ENCODE measurements at places on chromosomes 2 and 18. TPM values are rescaled to one million over a fixed set of nuclear protein-coding genes. Genes with fewer than 3 reads are reported as not detected.

SH3BP4 gene
- total RNA-seq: 16.0 TPM

ABCG8 gene
- total RNA-seq: not detected

RGPD4 gene
- total RNA-seq: not detected

- no peak for DNase-seq
Measured at GRCh38 chr2:102803041-102803896, 41.4 kb downstream of the TMEM182 start.

- DNase-seq: no peak
Measured at GRCh38 chr2:191478799-191479679, 198.9 kb upstream of the NABP1 start.

- no peak for DNase-seq
Measured at GRCh38 chr2:48089644-48090043, 183.3 kb upstream of the FBXO11 start.

DNA sequence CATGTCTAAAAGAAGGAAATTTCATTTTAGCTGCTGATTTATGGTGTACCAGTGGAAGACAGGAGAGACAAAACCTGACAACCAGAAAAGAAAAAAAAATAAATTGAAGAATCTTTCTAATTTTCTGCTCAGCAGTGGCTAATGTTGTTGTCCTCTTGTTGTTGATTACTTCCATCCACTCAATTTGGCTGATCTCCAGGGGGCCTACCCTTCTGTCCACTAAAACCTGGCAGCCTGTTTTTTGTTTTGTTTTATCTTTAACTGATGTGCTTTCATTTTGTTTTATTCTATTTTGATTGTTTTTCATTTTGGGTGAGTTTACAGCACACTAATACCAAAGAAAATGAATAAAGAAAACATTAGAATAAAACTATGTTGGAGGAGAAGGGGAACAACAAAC, 27.4 kb downstream of the TFPI start:
- DNase-seq: peak; percentile 53

DNA sequence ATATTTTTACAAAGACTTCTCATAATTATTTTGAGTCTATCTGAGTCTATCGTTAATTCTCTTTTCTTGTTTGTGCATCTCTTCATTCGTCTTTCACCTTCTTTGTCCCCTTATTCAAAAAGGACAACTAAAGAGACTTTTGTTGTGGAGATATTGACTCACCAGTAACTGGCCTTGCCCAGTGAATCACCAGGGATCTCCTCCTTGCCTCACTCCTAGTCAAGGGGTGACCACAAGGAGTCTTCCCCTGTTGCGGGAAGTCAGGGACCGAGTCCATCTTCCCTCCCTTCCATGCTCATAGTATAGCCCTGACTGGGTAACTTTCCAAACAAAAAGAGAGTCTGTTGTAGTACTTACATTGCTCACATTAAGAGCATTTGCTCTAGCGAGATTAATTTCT, 158.9 kb downstream of the NEB start:
- no peak for DNase-seq

- no peak for DNase-seq
Measured at GRCh38 chr18:76437011-76437410, 58.0 kb downstream of the ZNF516 start.

DNA sequence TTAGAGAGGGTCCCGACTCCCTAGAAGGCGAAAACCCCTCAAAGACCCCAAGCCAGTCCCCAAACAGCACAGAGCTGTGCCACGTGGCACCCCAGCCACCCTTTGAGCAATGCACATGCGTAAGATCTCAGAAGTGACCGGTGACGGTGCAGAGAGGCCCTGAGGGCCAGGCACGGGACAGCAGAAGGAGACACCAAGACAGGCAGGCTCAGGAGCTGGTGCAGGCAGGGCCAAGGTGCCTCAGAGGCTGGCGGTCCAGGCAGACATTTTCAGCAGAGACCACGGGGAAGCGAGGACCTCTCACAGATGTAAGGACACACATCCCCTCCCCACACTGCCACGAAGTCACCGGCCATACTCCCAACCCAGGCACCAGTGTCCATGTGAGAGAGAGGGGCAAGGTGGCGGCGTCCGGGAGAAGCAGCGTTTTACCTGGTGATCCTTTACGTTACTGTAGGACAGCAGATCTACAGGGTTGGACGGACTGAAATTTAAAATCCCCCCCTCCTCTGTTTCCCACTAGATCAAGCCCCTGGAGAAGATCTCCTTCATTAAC, 2.0 kb upstream of the RAB17 start:
- DNase-seq: no peak

GRCh38 chr2:174636987-174637386, 39.4 kb upstream of the WIPF1 start:
- DNase-seq: no peak

DNA sequence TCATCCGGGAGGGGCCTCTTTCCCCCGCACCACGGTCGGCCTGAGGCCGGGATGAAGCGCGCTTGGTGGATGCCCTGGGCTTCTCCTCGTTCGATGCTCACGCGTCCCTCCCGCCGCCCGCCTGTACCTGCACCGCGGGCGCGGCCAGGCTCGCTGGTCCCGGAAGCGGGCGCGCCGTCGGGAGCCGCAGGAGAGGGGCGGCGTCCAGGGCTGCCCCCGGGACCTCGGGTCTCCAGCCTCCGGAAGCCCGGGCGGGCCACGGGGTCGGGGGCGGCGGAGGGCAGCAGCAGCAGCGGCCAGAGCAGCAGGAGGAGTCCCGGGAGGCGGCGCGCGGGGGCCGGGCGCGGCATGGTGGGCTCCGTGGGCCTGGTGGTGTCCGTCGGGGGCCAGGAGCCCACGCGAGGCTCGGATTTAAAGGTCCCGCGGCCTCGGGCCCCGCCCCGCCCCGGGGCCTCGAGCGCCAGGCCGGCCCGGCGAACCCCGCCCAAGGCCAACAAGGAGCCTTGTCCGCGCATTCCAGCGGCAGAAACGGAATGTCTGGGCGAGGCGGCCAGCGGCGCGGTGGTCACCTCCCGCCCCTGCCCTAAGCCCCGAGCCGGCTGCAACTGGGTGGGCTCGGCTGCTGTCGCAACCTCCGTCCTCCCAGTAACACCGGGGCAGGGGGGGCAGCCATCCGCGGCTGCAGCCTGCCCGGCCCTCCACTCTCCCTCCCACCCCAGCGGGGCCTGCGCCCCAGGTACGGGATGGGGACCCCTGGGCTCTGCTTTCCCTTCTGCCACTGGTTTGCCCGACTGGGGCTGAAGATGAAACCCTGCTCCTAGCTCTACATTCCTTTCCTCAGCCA, at the start of gene MATN3:
MATN3 (minus strand) TSS at position 387 of the 844 bp plus-strand sequence; CDS start at position 350, 37 bp downstream.
- DNase-seq: no peak

DNA sequence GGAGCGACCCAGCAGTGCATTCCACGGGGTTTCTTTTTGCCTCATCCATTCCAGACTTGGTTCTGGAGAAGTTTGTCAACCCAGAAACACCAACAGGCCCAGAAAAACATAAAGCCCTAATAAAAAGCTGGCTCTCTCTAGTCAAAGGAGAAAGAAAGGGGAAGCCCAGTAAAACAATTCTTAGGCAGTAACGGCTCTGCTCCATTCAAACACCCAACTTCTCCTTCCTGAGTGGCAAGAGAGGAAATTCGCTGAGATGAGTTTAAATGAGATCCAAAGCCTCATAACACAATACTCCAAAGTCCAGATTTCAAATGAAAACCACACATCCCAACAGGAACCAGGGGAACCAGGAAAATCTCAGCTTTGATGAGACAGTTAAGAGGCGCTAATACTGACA, 179.9 kb downstream of the RPIA start:
- no peak for DNase-seq

DNA sequence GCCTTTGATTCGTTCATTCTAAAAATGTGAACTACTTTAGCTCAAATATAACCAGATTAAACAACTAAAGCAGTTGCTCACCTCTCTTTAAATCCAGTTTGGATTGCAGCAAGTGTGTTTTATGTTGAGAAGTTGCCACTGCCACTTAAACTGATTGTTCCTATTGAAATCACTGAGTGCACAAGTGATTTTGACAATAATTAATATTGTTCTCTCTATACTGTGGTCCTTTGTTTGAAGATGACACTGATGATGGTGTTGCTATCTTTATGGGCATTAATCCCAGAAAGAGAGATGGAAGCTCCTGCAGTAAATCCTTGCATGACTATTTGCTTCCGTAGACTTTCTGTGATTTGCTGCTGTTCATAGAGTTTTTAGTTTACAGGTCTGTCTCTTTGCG, 251.4 kb upstream of the ZEB2 start:
- no peak for DNase-seq

DNA sequence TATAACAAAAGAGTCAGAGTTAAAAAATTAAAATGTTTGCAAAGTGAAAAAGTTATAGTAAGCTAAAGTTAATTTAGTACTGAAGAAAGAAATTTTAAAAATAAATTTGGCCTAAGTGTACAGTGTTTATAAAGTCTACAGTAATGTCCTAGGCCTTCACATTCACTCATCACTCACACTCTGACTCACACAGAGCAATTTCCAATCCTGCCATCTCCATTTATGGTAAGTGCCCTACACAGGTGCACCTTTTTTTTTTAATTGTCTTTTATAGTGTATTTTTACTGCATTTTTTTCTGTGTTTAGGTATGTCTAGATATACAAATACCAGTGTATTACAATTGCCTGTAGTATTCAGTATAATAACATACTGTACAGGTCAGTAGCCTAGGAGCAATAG, 562.9 kb downstream of the PIK3C3 start:
- no peak for DNase-seq

- DNase-seq: no peak
Measured at GRCh38 chr2:9818097-9818496, 25.2 kb upstream of the TAF1B start.

DNA sequence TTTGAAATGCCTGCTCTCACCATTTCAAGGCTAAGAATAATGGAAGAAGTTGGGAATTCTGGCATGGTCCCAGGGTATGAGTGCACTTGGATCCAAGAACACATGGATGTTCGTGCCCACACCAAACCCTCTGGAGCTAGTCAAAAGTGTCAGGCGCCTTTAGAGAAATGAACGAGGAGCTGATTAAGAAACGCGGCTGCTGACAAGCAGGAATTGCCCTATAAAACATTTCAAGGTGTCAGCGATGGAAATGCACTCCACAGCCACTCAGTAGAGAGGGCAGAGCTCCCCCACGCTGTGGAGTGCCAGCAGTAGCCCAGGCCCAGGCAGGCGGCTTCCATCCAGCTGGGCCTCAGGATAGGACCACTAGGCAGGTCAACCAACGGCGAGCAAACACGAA, 213.7 kb downstream of the TTC32 start:
- DNase-seq: no peak

DNA sequence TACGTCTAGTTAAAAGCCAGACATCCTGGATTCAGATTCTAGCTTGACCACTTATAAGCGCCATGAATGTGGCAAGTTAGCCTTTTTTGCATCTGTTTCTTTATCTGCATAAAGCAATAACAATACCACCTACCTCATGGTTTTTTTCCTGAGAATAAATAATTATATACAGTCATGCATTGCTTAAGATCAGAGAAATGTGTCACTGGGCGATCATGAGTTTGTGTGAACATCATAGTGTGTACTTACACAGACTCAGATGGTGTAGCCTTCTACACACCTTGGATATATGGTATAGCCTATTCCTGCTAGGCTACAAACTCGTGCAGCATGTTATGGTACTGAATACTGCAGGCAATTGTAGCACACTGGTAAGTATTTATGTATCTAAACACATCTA, 84.7 kb upstream of the PELI1 start:
- no peak for DNase-seq

DNA sequence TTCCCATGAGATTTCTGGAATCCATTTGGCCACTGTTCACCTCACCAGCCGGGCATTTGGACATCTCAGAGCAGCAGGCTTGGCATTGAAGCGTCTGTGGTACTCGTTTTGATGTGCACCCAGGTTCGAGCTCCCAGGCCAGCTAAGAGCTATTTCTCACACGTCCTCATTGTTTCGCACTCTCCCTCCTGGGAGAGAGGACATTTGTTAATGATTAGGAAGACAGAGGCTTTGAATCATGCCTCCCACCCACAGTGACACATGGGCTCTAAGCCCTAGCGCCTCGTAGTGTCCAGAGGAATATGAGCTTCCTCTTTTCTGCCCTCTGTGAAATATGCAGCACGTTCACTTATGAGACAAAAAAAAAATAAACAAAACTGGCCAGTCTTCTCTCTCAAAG, 361.8 kb downstream of the RND3 start:
- peak; percentile 56 for DNase-seq

DNA sequence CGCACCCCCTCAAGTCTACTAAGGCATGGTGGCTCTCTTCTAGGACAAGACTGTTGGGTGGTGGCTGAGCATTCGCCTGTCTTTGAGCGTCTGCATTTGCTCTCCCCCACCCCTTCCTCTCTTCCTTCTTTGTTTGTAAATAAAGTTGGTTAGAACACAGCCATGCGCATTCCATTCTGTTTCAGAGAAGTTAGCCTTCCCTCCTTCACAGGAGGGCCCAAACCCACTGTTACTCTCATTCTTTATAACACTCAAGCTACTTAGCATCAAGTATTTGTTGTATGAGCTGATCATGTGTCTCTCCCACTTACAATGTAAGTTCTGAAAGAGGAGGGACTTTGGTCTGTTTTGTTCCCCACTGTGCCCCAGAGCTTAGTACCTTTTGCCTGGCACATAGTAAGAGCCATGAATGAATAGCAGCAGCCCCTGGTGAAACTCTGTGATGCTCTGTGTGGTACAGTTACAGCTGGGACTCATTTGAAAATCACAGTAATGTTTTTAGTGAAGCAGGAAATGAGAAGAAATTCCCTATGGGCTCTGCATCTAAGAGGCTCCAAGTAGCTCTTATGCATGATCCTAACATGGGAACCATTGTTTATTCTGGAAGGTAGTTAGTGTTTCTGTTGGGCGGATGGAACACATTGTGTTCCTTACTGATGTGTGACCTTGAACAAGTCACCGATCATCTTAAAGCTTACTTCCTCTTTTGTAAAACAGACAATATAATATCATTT, 7.7 kb downstream of the MGAT5 start:
- DNase-seq: peak; percentile 75

GRCh38 chr2:225630824-225631533, 231.5 kb downstream of the NYAP2 start:
- DNase-seq: no peak
